Activated naive CD8-positive, alpha-beta T cell treated with anti-CD3 and anti-CD28 coated beads, Interleukin-2, amount 50 U/mL, for 24 hours (primary cell): ENCODE measurements at places on chromosomes 11 and 22.

- no peak for DNase-seq
Measured at GRCh38 chr11:113873236-113873626, 2.1 kb downstream of the USP28 start.

- DNase-seq = no peak
Measured at GRCh38 chr11:57772562-57772961, 11.0 kb downstream of the CTNND1 start.

DNA sequence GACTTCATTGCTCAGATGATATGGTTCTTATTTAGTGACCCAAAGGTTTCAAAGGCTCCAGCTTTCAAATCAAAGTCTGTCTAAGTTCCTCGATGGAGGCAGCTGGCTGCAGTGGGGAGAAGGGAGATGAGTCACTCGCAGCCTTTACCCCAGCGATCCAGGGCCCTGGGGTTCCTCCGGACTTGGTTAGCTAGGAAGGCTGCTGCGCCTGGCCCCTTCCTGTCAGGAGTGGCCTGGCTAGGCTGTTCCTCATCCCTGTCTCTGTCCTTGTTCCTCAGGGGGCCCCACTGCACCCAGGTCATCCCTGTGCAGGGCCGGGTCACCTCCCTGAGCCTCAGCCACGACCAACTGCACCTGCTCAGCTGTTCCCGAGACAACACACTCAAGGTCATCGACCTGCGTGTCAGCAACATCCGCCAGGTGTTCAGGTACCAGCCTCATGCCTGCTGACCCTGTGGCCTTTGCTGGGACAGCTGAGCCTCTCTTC lies 13.9 kb downstream of the ATG16L2 start:
- DNase-seq = no peak

DNA sequence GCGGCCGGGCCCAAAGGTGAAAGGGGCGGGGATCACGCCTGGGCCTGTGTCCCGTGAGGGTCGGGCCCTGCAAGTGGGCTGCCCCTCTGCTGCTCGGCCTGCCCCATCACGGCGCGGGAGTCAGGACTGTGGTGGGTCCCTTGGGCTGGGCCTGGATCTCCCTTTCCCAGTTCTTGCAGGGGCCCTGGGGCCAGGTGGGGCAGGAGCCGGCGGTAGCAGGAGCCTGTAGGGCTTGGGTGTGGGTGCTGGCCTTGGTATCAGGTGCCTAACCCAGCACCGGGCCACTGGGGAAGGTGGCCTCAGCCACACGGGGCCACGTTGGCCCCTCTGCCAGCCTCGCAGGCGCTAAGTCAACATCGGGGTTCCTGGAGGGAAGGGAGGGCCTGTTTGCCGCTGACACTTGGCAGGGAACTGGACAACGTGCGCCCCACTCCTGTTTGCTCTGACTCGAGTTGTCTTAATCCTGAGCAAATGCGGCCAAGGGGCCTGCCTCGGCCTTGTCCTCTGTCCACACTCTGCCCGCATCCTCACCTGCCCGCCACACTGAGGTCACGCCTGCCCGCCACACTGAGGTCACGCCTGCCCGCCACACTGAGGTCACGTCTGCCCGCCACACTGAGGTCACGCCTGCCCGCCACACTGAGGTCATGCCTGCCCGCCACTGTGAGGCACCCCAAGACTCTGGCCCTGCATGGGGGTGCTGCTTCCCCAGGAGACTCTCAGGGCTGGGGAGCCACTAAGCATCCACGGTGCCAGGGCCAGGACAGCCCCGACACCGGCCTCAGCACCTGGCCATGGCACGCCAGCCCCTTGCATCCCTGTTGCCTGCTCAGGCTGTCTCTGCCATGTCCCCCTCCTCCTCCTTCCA lies 14.2 kb upstream of the MUC5B start:
- no peak for DNase-seq

DNA sequence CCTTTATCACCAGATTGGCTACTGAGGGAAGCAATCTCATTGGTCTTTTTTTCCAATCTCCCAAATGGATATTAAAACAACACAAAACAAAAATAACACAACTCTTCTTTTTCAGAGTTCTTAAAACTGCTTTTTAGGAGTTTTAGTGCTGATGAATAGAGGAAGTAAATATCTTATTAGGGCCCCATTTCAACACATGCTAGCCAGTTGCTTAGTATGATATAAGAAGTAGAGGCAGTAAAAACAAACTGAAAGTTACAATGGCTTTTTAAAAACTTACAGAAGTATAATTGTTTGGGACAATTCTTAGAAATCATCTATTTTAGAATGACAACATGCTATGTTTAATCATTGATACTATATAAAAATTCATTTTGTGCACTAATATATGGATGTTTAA lies 3.4 kb downstream of the C11orf71 start:
- DNase-seq = no peak

DNA sequence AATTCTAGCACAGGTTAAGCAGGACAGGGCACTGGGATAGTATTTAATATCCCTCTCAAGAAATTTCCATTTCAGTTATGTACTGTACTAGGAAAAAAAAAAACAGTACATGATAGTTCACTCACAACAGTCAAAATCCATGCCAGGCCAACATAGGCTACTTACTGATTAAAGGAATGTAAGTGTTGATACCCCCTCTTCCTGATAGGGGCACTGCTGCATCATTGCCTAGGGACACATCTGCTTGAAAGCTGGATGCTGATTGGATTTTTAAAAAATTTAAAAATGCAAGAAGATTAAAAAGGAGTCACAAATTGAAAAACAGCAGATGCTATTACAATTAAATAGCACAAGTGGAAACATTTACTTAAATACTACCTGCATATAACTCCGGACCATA lies 43.4 kb downstream of the APOL5 start:
- no peak for DNase-seq

DNA sequence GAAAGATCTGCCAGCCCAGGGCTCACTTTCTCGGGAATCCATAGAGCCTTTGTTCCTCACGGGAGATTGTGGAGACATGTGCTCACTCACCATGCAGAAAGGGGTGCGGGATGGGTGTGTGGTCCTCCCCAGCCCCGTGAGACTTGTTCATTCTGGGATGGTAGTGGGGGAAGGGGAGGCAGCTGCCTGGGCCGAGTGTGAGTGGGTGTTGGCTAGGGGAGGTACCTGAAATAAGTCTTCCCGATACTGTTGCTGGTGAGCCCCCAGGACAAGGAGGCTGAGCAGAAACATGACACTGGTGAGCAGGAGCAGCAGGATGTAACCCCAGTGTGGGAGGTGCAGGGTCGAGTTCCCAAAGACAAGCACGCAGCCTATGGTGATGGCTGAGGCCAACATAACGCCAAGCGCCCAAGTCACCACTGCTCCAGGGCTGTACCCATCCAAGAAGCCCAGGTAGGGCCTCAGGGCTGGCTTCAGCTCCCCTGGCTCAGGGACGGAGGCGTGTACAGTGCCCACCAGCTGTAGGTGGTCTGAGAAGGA lies 2.8 kb downstream of the SLC7A4 start:
- no peak for DNase-seq

DNA sequence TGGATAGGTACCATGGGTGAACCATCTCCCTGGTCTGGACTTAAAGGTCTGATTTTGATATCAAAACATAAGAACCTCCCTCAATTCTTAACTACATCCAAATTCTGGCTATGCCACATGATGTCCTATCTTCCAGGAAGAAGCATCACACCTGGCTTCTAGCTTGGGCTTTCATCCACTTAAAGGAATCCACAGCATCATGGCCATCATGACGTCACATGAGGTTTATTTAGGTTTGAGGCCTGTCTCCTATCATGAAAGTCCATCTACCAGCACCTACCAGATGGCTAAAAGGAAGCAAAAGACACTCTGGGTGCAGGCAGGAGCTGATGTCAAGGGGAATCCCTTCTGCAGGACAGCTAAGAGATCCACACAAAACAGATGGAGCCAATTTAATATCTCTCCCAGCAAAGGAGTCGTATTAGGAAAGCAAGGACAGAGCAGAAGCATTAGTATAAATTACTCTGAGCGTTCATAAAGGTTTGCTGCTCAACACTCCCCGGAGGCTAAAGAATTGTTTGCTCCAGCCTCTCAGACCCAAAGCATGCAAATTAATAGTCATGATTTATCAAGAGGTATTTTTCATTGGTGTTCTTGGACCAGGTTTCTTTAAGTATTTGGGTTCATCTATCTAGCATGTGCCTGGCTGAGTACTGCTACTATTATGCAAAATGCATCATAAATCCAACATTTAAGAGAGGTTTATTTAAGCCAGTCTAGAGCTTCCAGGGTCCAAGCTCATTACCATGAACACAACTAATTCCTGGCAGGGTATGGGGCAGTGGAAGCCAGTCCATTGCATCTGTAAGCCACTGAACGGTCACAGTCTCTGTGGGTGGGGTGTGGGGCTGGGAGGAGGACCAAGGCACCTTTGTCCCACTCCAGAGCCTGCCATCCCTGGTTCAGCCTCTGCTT lies 47.2 kb downstream of the GALNT18 start:
- no peak for DNase-seq

- no peak for DNase-seq
Measured at GRCh38 chr11:70833554-70833953, 418.8 kb downstream of the SHANK2 start.

DNA sequence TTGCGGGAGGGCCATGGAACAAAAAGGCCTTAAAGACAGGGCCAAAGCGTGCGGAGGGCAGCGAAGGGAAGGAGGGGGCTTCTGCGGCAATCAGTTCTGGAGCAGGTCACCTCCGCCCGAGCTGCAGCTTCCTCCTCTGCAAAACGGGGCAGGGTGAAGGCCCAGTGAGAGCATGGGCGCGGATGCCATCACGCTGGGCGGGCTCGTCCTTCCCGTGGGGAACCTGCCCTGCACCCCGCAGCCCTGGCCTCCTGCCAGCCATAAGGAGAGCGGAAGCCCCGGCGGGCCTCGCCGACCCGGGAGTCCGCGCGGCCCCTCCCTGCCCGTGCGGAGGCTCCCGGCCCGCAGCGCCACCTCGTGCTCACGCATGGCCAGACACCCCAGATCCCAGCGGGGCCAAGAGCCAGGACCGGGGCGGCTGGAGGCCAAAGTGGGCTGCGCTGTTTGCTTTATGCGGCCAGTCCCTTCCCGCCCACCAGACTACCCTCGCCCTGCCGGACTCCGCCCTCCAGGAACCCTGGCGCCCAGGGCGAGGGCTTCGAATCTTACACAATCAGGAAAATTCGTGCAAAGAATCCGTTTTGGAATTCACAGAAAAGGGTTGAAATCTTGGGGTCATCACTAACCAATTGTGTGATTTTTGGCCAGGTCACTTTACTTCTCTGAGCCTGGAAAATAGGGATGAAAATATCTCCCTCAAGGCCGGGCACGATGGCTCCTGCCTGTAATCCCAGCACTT lies 16.1 kb downstream of the TSKU start:
- DNase-seq = peak; percentile 83

- no peak for DNase-seq
Measured at GRCh38 chr11:61447601-61448551, 18.0 kb downstream of the SDHAF2 start.

GRCh38 chr11:95153857-95154246 lies 64.2 kb downstream of the ENDOD1 start:
- DNase-seq = no peak
